ENCODE measurements at places on chromosomes 7 and 10. TPM values are rescaled to one million over a fixed set of nuclear protein-coding genes. Genes with fewer than 3 reads are reported as not detected.

Gene ELN
- total RNA-seq, result not detected

Gene AMZ1
- total RNA-seq, result 0.07 TPM

Gene SSC4D
- 0.35 TPM for total RNA-seq

Gene INHBA
- not detected for total RNA-seq

GRCh38 chr7:95472581-95473161, 13.1 kb upstream of the ASB4 start:
- no peak overlapping the region for H3K4me3 ChIP-seq
- no peaks in the 10 kb centered on the region for H3K36me3 ChIP-seq
- peaks cover 10% of the 10 kb centered on the region for H3K4me1 ChIP-seq
- no peaks in the 10 kb centered on the region for H3K27me3 ChIP-seq

DNA sequence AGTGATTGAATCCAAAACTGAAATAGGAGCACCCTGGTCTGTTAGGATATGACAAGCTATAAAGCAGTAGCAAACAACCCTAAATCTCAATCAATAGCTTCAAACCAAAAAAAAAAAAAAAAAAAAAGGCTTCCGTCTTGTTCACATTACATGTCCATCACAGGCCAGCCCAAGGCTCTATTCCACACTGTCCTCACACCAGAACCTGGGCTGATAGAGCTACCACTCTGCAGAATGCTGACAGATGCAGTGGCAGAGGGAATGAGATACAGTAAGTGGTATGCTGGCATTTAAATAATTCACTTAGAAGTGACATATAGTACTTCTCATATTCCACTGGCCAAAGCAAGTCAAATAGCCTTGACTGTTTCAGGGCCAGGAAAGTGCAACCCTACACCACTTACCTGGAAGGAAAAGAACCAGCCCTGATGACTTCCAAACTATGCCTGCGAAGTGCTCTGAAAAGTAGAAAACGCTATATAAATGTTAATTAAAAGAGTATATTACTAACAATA, 5.8 kb downstream of the CDCA7L start:
- peaks cover 11% of the 10 kb centered on the region for H3K4me1 ChIP-seq
- H3K4me3 ChIP-seq, result no peak overlapping the region
